CD14-positive monocyte (primary cell): ENCODE measurements at places on chromosomes 1 and 21. TPM values are rescaled to one million over a fixed set of nuclear protein-coding genes. Genes with fewer than 3 reads are reported as not detected.

Gene KRTAP11-1
- polyA plus RNA-seq = not detected

- no peaks in the 10 kb centered on the region for H3K36me3 ChIP-seq
- no peaks in the 10 kb centered on the region for H3K27me3 ChIP-seq
- H3K4me3 ChIP-seq = no peak overlapping the region
These were observed 53.5 kb upstream of the CNTN2 start for GRCh38 chr1:204989266-204990058.

Gene TMEM125
- polyA plus RNA-seq = not detected

GRCh38 chr1:35544976-35545375, 12.2 kb downstream of the KIAA0319L start:
- H3K4me3 ChIP-seq = no peak overlapping the region
- peaks cover 18% of the 10 kb centered on the region for H3K36me3 ChIP-seq
- DNase-seq = peak; percentile 83
- no peaks in the 10 kb centered on the region for H3K27me3 ChIP-seq
- H3K27ac ChIP-seq = peak overlapping the region; percentile 66

Gene CHI3L1
- 0.43 TPM for polyA plus RNA-seq

Gene RWDD3
- polyA plus RNA-seq = 6.4 and 9.2 TPM in 2 replicates

Gene SRSF11
- 78.0 and 189 TPM in 2 replicates for polyA plus RNA-seq

Gene NR1I3
- not detected for polyA plus RNA-seq

Gene C8A
- polyA plus RNA-seq = not detected in 2 replicates

DNA sequence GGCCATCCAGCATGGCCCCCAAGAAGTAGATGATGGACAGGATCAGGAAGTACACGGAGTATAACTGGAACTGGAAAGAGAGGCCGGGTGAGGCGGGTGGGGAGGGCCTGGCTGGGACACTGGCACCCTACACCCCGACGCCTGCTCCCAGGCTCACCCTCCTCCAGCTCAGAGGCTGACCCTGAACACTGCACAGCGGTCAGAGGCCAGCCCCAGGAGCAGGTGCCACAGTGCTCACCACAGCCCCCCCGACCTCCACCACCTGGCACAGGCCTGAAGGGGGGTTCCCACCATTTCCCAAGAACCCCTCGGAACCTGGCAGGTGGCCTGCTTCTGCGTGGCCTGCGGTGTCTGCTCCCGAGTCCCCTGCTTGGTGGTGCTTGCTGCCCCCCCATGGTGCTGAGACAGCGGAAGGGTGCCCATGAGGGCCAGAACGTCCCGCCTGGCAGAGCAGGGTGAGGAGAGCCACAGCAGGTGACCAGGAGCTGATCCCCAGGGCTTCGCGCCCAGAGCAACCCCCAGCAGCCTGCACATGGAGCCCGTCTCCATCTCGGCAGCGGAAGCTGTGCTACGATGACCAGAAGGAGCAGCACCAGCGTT, 26.1 kb downstream of the SLC19A1 start:
- DNase-seq = no peak
- H3K4me3 ChIP-seq = no peak overlapping the region
- H3K4me1 ChIP-seq = peaks cover 24% of the 10 kb centered on the region
- H3K36me3 ChIP-seq = peaks cover 73% of the 10 kb centered on the region

Gene INTS7
- polyA plus RNA-seq = 2.8 and 6.1 TPM in 2 replicates

Gene DDR2
- not detected for polyA plus RNA-seq

Gene UQCRHL
- polyA plus RNA-seq = 1.0 TPM

- H3K27me3 ChIP-seq = peaks cover 3% of the 10 kb centered on the region
- no peak overlapping the region for H3K4me3 ChIP-seq
These were observed 86.7 kb upstream of the TTC34 start for GRCh38 chr1:2887941-2888855.

GRCh38 chr1:156973417-156973816, 53.0 kb downstream of the LRRC71 start:
- H3K27ac ChIP-seq = no peak overlapping the region
- H3K36me3 ChIP-seq = peaks cover 85% of the 10 kb centered on the region
- H3K27me3 ChIP-seq = no peaks in the 10 kb centered on the region
- no peak overlapping the region for H3K4me3 ChIP-seq

DNA sequence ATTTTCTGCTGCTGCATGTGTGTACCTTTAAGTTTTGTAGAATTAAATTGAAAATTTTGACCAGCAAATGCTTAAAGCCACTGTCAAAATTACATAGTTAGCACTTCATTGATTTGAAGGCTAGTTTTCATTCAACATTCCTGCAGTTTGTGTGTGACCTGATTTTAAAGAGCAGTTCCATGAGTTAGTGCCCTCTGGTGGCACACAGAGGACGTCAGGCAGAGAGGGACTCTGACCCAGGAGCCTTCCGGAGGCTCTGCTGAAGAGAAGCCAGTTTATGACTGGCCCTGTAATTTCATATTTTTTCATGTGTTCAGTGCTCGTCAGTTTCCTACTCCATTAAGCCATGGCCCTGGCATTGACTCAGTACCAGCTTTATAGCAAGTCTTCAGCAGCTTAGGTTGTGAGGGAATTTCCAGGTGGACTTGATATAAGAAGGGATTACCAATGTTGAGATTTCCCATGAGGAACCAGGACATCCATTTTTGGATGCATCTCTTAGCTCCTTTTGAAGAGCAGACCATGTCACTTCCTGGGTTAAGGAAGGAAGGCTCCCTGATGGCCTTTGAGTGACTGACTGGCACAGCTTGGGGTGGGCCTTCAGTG, 104.7 kb downstream of the CAMTA1 start:
- H3K4me1 ChIP-seq = no peaks in the 10 kb centered on the region
- H3K27ac ChIP-seq = no peak overlapping the region
- H3K27me3 ChIP-seq = no peaks in the 10 kb centered on the region
- DNase-seq = peak; percentile 39
